ENCODE measurements at places on chromosomes 3 and 15. TPM values are rescaled to one million over a fixed set of nuclear protein-coding genes. Genes with fewer than 3 reads are reported as not detected.

KLHDC8B gene
- total RNA-seq, result 28.8 TPM

TIMP4 gene
- total RNA-seq, result 0.08 TPM

CPNE9 gene
- not detected for total RNA-seq

EPHB1 gene
- total RNA-seq, result 0.08 TPM

CPB1 gene
- total RNA-seq, result not detected

LRRIQ4 gene
- total RNA-seq, result not detected

MAGEL2 gene
- total RNA-seq, result not detected

BOC gene
- 5.2 TPM for total RNA-seq

P2RY13 gene
- total RNA-seq, result not detected

NANOGP8 gene
- total RNA-seq, result not detected

GOLGA6B gene
- total RNA-seq, result not detected

GOLGA8R gene
- not detected for total RNA-seq

DOCK3 gene
- not detected for total RNA-seq

ADIPOQ gene
- total RNA-seq, result not detected

All from hair follicular keratinocyte (primary cell).